Glutamatergic neuron (in vitro differentiated cells): ENCODE measurements at places on chromosomes 2 and 18. TPM values are rescaled to one million over a fixed set of nuclear protein-coding genes. Genes with fewer than 3 reads are reported as not detected.

DNA sequence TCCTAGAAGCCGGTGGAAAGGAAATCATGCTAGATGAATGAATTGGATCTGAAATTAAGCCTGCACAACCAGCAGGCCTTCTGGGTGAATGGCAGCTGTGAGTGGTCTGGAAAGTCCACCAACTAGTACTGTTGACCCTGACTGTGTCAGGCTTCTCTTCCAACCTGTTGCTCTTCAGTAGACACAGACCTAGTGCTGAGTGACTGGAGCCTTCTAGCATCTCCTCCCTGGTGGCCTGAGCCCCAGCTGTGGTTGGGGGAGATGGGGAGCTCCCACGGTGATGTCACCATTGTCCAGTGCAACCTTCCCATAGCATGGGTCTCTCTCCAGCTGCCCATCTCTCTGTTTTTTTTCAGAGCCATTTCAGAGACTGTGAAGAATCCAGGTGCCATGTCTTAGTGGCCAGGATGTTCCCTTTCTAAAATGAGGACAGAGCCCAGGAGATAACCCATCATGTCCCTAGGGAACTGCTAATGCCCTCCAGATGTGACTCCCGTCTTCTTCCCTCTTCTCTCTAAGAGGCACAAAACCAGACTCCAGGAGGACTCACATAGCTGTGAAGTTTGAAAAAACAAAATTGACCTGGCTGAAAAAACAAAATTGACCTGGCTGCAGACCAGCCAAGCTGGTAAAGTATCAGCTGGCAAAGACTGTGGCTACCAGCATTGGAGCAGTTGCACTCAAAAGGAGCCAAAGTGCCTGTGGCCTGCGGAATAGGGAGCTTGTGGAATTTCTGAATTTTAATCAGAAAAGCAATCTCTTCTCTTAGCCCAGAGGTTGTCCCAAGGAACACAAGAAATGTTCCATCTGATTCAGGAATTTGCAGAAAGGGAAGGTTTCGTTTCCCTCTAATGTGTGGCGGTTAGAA lies 67.4 kb upstream of the RPL31 start:
- H3K27me3 ChIP-seq: peaks cover 2% of the 10 kb centered on the region
- H3K4me1 ChIP-seq: no peaks in the 10 kb centered on the region
- H3K27ac ChIP-seq: no peak overlapping the region
- no peaks in the 10 kb centered on the region for H3K36me3 ChIP-seq
- no peak for DNase-seq

DNA sequence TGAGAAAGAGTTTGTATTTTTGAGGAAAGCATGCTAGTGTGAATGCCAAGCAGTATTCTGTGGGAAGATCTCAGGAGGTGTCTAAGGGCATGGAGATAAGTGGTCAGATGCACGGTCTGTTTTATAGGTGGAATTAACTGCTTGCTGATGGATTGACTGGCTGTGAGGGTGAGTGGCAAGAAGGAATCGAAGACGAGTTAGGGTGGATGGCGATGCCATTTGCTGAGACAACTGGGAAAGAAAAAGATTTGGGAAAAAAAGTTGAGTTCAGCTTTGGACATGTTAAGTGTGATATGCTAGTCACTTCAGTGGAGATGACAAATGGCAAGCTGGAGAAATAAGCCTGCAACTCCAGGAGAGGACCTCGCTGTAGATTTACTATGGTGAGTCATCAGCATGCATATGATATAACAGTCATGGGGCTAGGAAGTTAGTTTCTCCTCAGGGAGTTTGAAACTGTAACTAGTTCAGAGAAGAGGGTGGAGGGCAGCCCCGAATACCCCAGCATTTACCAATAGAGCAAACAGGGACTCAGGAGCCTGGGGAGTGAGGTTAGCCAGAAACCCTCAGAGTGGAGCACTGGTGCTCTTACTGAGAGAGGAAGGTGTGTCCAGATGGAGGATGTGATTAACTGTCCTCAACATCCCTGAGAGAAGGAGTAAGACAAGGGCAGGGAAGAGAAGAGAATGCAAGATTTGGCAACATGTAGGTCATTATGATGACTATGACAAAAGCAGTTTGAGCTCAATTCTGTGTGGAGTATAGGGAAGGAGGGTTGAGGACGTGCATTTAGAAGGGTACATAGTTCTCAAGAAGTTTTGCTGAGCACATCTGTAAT lies 2.0 kb upstream of the HK2 start:
- peak overlapping the region; percentile 29 for H3K27ac ChIP-seq
- H3K27me3 ChIP-seq: peaks cover 4% of the 10 kb centered on the region
- H3K4me3 ChIP-seq: peak overlapping the region; percentile 1
- DNase-seq: no peak

GRCh38 chr18:25787276-25787675 lies 303.1 kb downstream of the SS18 start:
- no peaks in the 10 kb centered on the region for H3K27me3 ChIP-seq
- no peak for DNase-seq
- no peak overlapping the region for H3K4me3 ChIP-seq
- H3K36me3 ChIP-seq: peaks cover 4% of the 10 kb centered on the region
- no peaks in the 10 kb centered on the region for H3K4me1 ChIP-seq
- H3K27ac ChIP-seq: no peak overlapping the region

DNA sequence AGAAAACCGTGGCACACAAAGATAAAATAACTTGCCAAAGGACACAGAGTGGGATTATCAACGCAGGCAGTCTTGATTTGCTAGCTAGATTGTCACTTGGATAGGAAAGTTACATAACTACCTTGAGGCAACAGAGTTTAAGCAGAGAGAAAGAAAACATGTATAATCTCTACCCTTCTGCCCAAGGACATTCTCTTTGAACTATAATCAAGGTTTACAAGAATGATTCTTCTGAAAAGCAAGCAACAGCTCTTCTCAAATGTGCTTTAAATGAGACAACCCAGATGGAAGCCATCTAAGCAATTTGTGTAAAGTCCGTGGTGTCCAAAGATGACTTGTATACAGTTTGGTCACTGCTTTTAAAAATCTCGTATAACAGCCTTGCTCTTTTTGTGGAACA lies 177.4 kb downstream of the CD226 start:
- no peak for DNase-seq
- H3K27ac ChIP-seq: no peak overlapping the region
- H3K4me1 ChIP-seq: no peaks in the 10 kb centered on the region
- H3K4me3 ChIP-seq: no peak overlapping the region
- H3K27me3 ChIP-seq: peaks cover 1% of the 10 kb centered on the region
- no peaks in the 10 kb centered on the region for H3K36me3 ChIP-seq

GRCh38 chr2:30701782-30702181 lies 105.5 kb downstream of the CAPN13 start:
- no peak for DNase-seq
- H3K27me3 ChIP-seq: peaks cover 4% of the 10 kb centered on the region
- no peak overlapping the region for H3K27ac ChIP-seq
- H3K4me1 ChIP-seq: no peaks in the 10 kb centered on the region
- no peak overlapping the region for H3K4me3 ChIP-seq

DNA sequence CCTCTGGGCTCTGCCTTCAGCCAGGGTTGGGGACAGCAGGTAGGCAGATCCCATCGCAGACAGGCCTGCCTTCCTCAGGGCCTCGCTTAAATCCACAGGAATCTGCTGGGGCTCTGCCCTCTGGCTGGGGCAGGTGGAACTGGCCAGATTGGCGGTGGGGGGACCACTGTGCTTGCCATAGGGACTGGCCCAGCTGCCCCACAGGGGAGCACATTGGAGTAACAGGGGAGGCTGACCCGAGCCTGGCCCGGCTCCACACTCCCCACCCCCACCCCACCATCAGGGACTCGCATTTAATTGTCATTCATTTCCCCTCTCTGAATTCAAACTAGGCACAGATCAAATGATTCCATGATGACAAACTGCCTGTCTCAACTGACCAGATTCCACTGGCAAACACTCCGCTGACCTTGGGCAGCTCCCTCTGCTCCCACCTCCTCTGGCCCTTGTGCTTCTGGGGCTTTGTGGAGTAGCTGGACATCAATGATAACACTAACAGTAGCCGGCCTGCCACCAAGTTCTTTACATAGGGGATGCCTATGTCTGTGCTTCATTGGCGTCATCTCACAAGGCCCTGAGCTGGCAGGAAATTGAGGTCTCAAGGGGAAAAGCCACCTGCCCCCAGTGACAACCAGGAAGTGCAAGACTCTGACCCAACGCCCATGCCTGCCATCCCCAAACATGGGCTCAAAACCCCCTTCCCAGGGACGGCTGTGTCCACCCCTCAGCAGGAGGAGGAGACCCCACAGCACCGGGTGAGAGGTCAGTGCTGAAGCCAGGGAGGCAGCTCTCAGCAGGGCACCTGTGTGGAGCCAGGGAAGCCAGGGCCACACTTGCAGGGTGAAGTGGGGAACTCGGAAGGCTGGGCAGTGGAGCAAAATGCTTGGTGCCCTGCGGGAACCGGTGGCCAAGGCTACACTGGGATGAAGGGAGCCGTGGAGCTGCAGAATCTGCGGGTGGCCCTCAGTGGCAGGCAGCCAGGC lies 2.1 kb upstream of the B3GNT7 start:
- no peak overlapping the region for H3K27ac ChIP-seq
- no peak overlapping the region for H3K4me3 ChIP-seq
- H3K27me3 ChIP-seq: peaks cover 15% of the 10 kb centered on the region
- no peak for DNase-seq

DNA sequence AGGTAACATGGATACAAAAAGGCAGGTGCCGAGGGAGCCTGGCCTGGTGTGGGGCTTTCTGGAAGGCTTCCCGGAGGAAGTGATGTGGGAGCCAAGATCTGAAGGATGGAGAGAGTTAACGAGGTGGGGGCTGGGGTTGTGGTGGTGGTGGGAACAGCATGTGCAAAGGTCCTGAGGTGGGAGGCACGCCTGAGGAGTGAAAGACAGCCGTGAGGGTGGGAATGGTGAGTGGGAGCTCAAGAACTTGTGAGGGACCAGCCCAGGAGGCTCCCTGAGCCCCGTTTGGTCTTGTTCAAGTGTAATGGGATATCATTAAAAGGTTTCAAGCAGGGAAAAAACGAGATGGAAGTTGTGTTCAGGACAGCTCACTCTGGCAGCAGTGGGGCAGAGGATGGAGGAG lies 35.2 kb downstream of the TRPM8 start:
- DNase-seq: no peak
- no peaks in the 10 kb centered on the region for H3K36me3 ChIP-seq
- H3K27ac ChIP-seq: no peak overlapping the region
- H3K4me3 ChIP-seq: no peak overlapping the region

GRCh38 chr2:190678444-190679162 lies 29.7 kb downstream of the NAB1 start:
- H3K4me3 ChIP-seq: peak overlapping the region; percentile 16
- no peak for DNase-seq
- H3K36me3 ChIP-seq: no peaks in the 10 kb centered on the region
- no peaks in the 10 kb centered on the region for H3K27me3 ChIP-seq

GRCh38 chr18:23810396-23810795 lies 121.1 kb downstream of the LAMA3 start:
- no peaks in the 10 kb centered on the region for H3K36me3 ChIP-seq
- H3K4me1 ChIP-seq: no peaks in the 10 kb centered on the region
- H3K27ac ChIP-seq: no peak overlapping the region
- no peak overlapping the region for H3K4me3 ChIP-seq
- no peak for DNase-seq

DNA sequence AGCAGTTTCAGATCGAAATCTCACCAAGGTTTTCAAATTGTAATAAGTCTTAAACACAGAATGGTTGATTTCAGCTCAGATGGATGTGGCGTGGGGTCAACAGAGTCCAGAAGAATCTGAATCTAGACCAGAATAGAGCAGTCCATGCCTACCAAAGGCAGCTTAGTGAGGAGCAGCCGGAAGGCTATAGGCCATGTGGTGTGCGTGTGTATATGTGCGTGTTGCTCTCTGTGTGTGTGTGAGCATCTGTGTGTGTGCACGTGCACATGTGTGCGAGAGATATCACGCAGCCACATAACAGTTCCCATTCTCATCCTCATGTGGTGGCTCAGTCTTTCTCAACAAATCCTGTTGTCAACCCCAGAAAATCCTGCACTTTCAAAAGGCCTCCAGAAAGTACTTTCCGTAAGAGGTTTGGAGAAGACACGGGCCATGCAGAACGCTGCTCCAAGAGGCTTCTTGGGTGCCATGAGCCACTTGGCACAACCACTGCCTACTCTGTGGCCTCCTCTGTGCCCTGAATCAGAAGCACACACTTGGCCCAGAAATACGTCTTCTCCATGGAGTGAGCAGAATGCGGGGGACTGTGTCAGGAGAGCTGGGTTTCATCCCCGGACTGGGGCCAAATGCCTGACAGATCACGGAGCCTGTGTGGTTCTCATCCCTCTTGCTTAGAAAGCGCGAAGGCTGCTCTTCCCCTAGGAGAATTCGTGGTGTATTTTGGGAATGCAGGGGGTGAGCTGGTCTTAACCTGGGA lies 67.3 kb downstream of the ACKR3 start:
- H3K27me3 ChIP-seq: peaks cover 15% of the 10 kb centered on the region
- no peak overlapping the region for H3K4me3 ChIP-seq
- H3K27ac ChIP-seq: no peak overlapping the region
- H3K4me1 ChIP-seq: no peaks in the 10 kb centered on the region
- peaks cover 25% of the 10 kb centered on the region for H3K36me3 ChIP-seq
- no peak for DNase-seq

GRCh38 chr18:62377131-62377807 lies 52.2 kb downstream of the TNFRSF11A start:
- H3K4me1 ChIP-seq: no peaks in the 10 kb centered on the region
- no peak overlapping the region for H3K27ac ChIP-seq
- no peaks in the 10 kb centered on the region for H3K27me3 ChIP-seq
- no peak for DNase-seq
- H3K36me3 ChIP-seq: no peaks in the 10 kb centered on the region

GRCh38 chr2:33598561-33599174 lies 431 bp downstream of the FAM98A start:
- peak overlapping the region; percentile 99 for H3K4me3 ChIP-seq
- peaks cover 6% of the 10 kb centered on the region for H3K27me3 ChIP-seq
- DNase-seq: peak; percentile 55
- H3K36me3 ChIP-seq: no peaks in the 10 kb centered on the region
- peaks cover 9% of the 10 kb centered on the region for H3K4me1 ChIP-seq

DNA sequence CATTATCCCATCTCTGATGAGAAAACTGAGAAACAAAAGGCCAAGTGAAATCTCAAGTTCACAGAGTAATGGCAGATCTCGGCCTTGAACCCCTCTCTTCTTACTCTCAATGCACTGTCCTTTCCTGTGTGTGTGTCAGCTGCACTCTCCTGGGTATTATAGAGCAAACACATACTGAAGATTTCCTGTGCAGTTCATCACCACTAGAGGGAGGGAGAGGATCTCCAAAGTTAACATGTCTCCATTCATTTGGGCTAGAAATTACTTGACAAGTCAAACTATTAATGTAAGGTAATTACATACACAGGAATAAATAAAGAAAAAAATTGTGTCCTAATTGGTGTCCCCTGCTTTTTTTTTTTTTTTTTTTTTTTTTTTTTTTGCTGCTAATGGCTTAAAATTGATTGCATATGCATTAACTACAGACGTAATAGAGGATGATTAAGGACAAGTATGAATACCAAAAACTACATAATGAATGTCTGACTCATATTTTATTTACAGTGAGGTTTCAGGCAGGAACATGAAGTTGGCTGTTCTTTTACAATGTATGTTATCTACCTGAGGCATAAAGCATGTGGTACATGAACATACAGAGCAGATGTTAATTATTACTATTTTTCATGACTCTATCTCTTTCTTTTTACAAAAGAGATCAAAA lies 269.2 kb downstream of the NYAP2 start:
- no peaks in the 10 kb centered on the region for H3K4me1 ChIP-seq
- no peak overlapping the region for H3K4me3 ChIP-seq
- DNase-seq: no peak

Gene KLHL41
- total RNA-seq: not detected

Gene MOGAT1
- not detected for total RNA-seq

Gene RNF144A
- total RNA-seq: 40.2 TPM
